Posterior vena cava (tissue), 2 donors: ENCODE measurements at places on chromosomes 6 and 20. TPM values are rescaled to one million over a fixed set of nuclear protein-coding genes. Genes with fewer than 3 reads are reported as not detected.
A peak's percentile ranks its signal among the peaks of the same experiment; 100 is the strongest.

GRCh38 chr6:161143663-161144430 is 130.0 kb downstream of the AGPAT4 start:
- DNase-seq: no peak

GRCh38 chr20:881051-881782 is 34.9 kb downstream of the ANGPT4 start:
- peak; percentile 58 for DNase-seq

GRCh38 chr20:20462185-20462584 is 94.3 kb downstream of the INSM1 start:
- DNase-seq: no peak

DNA sequence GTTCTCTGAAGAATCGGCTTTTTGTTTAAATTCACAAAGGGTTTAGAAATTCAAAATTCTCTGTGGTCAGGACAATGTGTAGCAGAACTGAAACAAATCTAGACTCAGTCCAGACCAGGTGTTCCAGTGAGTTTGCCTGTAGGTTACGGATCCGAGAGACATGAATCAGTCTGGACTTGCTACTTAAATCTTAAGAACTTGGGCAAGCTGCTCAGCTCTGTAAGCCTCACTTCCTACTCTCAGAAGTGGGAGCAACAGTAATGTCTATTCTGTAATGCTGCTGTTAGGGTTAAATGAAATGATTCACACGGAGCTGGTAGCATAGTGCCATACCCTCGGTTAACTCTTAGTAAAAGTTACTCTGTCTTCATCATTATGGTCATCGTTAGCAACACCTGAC is 37.7 kb downstream of the HECA start:
- no peak for DNase-seq

DNA sequence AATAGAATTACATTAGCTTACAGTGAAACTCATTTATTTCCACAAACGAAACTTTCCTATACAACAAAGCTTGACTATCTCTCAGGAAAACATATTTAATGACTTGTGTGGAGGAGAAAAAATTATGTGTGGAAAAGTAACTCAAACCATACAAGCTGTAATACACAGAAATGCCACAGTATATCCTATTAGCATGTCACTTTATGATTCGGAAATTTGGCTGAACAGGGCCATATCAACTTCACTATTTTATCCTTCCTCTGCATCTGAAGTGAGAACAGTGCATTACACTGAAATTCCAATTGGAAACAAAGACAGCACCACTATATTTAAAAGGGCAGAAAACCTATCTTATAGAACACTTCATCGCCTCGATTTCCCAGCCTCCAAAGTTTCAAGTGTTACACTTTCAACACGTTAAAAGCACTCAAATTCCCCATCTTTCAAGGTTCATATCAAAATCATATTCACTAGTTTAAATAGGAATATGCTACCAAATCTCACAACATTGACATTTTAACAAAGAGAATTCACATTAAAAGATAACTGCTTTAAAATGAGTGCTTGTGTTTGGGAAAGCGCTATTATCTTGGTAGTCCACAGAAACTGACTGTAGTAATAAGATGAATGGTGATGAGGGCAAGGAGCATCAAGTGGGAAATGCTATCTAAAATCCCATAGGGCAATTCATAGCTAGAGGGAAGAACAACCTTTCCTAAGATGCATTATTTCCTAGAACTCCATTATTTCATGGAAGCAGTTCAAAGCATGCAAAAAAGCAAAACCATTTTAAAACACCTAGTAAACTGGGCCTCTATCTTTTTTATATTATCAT is 1.8 kb downstream of the REV3L start:
- DNase-seq: no peak

The C6orf58 gene
- total RNA-seq: not detected

The SIRPB2 gene
- 13.3 TPM for total RNA-seq
